HuH-7.5 (cell line): ENCODE measurements at places on chromosomes 2 and 18.

- DNase-seq = no peak
Observed at GRCh38 chr2:110106642-110107041, 9.0 kb downstream of the MALL start.

- DNase-seq = no peak
Observed at GRCh38 chr2:626491-627339, 50.5 kb downstream of the TMEM18 start.

GRCh38 chr2:66013456-66013855 is 421.5 kb upstream of the MEIS1 start:
- DNase-seq = no peak

- no peak for DNase-seq
Observed at GRCh38 chr2:75311521-75311920, 112.2 kb upstream of the TACR1 start.

- no peak for DNase-seq
Observed at GRCh38 chr18:52131845-52132244, 208.2 kb upstream of the DCC start.

DNA sequence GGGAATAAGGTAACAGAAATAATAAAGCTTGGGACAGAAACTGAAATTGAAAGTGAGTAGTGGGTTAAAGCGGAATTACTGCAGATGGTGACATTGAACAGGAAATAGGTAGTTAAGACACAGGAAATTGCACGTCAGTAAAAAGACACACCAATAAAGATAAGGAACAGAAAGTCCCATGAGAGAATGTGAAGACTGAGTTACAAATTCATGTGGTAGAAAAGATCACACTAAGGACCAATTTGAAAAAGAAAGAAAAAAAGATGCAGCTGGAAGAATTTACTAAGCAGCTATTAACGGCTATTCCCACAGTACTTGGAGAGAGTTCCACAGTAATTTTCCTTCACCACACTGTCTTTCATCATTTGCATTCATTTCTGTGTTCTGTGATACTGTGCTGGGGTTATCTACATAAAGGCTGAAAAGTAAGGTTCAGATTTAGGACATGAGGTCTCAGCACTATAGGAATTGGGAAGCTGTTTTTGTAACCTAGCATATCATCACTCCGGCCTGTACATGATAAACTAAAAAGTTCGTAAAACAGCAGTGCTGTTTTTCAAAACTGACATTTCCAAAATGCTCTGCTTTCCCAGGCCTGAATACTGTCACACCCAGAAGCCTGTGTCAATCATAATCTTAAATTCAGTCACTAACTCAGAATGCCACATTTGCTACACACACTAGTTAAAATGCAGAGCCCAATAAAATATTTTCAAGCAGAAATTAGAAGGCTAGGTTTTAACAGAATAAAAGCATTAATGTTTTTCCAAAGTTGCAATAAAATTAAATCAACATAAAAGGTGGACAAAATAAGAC is 42.9 kb downstream of the SRBD1 start:
- DNase-seq = no peak

- peak; percentile 22 for DNase-seq
Observed at GRCh38 chr2:3805201-3805939, 102.0 kb downstream of the DCDC2C start.

DNA sequence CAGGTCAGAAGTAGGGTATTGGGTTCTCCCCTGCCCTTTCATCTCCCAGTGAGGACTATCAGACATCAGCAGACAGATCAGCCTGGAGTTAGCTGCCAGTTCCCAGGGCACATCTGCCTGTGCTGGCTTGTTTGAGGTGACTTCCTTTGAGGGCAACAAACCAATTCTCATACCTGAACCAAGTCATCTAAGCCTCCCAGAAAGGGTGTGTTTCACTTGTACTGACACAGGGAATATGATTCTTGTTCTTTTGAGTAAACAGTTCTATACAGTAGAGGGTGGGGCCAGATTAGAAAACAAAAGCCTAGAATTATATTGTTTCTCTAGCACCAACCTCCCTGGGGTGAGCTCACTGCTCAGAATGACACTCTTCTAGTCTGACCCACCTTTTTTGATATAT is 591.9 kb downstream of the SLC4A3 start:
- no peak for DNase-seq

DNA sequence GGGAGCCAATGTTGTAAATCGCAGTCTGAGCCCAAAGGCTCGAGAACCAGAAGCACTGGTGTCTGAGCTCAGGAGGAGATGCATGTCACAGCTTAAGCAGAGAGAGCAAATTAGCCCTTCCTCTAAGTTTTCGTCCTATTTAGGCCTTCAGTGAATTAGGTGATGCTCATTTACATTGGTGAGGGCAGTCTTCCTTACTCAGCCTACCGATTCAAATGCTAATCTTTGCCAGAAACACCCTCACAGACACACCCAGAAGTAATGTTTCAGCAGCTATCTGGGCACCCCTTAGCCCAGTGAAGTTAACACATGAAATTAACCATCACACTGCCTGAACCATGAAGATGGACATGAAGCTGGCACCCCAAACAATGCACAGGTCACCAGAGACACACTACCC is 385.1 kb downstream of the STK39 start:
- DNase-seq = no peak

- no peak for DNase-seq
Observed at GRCh38 chr2:145845207-145845894, 1325.4 kb upstream of the ZEB2 start.

DNA sequence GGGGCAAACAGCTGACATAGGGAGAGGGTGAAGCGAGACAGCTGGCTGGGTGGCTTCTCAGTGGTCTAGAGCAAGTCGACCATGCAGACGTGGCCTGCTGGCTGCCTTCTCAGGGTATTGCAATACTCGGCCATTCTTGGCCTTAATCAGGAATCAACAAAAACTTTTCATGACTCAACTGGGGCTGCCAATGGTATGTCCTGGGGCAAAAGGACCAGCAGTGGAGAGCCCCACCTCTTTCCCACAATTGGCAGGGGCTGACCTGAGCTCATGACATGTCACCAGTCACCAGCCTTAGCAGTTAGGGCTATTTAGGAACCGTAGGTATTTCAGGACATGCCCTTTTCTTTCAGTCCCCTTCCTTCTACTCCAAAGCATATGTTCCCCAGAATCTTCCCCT is 19.1 kb downstream of the PLA2R1 start:
- no peak for DNase-seq

DNA sequence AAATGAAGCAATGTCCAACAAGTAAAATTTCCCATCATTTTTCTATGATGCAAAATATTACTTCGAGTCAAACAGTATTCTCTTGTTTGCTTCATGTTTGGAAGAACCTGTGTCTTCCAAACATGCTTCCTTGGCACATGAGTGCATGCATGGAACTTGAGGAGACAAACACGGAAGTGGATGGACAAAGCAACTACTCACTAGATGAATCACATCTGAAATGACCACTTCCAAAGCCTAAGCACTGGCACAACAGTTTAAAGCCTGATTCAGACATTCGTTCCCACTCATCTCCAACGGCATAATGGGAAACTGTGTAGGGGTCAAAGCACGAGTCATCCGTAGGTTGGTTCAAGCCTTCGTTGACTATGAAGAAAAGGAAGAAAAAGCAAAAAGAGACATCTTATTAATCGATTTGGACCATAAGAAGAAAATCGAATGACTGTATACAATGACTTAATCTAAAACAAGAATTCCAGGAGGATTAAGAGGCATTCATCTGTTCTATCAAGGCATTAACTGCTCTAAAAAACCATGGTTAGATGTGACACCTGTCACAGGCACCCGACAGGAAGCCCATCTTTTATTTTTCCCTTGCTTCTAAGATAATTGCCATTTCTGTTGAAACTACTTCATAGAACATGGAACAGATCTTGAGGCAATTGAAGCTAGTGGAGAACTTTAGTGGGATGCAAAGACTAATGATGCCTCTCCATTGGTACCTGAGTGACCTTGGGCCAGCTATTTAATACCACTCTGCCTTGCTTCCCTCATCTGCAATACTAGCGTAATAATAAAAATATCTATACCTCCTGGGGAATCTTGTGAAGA is 56.0 kb downstream of the ATIC start:
- DNase-seq = no peak

DNA sequence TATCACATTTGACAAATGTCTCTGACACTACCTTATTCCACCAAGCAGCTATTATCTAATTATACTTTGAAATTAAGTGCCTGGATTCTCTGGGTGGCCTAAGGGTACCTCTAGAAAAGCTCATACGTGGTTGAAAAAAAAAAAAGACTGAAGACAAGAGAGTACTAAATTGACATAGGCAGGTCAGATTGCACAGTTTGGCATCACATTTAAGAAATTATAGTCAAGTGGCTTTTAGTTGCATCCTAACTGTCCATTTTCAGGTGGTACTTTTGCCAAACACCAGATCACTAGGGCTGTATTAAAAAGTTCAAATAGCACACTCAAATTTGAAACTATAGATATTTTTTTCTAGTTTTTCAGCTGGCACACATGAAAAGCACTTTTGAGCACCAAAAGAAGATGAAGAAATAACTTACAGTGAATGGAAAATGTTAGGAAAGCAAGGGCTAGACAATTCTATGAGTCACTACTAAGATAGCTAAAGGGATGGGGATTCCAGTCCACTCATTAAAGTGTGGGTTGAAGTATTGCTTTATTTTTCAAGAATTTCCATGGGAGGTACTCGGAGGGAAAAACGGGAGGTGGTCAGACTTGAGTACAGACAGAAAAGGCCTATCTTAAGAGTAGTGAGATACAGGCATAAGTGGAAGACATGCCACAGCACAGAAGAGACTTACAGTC is 106.5 kb upstream of the COL5A2 start:
- DNase-seq = no peak

GRCh38 chr2:98907966-98908905 is 27.8 kb downstream of the CRACDL start:
- DNase-seq = no peak

DNA sequence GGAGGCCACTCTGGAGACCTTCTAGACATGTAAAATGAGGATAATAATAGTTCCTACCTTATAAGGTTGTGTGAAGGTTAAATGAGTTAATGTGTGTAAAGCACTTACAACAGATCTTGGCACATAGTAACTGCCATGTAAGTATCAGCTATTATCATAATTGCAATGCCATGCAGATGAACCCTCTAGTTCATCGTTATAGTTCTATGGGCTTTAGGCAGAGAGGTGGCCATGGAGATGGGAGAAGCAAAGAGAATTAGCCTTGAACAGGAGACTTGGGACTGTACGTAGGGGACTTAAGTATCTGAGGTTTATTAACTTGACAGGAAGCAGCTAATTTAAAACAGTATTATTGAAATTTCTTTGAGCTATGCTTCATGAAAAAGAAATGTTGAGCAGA is 151.8 kb downstream of the PIK3C3 start:
- DNase-seq = no peak

GRCh38 chr2:30106543-30106942 is 40.3 kb upstream of the YPEL5 start:
- no peak for DNase-seq

GRCh38 chr2:191947235-191947634 is 100.3 kb upstream of the CAVIN2 start:
- DNase-seq = no peak

GRCh38 chr2:104826016-104826415 is 27.9 kb upstream of the POU3F3 start:
- DNase-seq = no peak

DNA sequence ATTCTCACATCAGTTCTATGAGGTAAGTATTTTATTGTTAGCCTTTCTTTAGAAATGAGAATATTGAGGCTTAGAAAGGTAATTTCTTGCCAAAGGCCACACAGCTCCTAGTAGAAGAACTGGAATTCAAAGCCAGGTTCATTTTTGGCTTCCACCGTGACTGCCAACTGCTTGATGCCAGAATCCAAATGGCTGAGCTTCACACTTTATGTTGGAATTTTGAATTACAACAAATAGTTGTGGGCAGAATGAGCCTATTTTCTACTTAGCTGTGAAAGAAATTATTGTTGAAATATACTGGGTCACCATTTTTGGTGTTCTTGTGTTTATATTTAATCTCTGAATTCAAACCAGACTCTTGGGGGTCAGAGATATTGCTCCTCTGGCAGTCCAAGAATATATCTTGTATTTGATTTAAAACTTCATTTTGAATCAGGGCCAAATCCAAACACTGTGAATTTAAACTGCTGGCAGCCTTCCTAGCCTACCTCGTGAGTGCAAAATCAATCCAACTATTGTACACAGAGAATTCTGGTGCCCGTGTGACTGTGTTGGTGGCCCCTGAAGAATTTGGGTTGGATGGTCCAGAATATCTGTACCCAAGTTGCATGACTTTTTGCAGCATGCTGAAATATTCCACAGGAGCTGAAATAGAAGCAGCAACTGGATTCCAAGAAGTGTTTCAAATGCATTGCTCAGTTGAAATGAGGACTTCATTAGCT is 35.6 kb upstream of the LPIN1 start:
- no peak for DNase-seq

DNA sequence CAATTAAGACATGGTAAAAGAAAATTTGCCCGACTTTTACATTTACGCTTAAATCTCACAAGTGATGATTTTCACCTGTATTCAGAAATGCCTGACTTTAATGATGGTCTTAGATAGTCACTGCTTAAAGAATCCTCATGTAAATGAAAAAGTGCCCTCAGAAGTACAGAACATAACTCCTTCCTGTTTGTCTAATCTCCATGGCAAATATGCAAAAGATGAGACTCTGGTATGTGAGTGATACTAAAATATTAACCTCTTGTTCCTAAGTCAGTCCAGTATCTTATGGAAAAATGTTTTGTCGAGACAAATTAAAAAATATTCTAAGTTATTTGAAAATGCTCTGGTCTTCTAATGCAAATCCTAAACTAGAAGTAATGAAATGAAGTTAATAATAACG is 29.2 kb downstream of the KCTD1 start:
- no peak for DNase-seq

DNA sequence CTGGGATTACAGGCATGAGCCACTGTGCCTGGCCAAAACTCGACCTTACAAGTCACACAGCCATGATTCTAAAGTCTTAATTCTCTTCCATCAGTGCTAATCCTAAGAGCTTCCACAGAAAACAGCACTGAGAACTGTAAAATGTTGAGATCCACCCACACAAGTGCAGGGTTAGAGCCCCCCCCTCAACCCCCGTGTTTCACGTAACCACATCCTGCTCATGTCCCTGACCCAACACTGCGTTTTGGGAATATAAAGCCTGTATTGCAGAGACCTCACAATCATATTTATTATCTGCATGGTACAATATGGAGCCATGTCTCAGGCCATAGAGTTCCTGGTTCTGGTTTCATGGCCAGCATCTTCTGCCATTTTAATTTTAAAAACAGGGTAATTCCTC is 110.8 kb downstream of the GBX2 start:
- no peak for DNase-seq

DNA sequence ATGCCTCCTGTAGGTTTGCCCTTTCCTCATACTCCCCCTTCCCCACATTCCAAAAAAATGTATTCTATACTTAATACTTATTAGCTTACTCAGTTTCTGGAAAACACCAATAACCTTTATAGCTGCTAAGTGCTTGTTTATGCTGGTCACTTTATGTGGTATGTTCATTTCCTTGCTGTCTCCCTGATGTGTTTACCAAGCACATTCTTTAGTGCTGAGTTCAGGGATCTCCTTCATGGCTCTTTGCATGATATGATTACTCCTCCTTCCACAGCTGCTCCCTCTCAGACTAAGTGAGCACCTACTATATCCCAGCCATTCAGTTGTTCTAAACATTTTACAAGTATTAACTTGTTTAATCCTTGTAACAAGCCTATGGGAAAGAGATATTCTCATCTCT is 698.3 kb upstream of the FANCL start:
- DNase-seq = no peak

- DNase-seq = no peak
Observed at GRCh38 chr2:214019229-214019972, 391.5 kb upstream of the VWC2L start.
